Cardiac fibroblast (primary cell): ENCODE measurements at places on chromosomes 12 and 14.

DNA sequence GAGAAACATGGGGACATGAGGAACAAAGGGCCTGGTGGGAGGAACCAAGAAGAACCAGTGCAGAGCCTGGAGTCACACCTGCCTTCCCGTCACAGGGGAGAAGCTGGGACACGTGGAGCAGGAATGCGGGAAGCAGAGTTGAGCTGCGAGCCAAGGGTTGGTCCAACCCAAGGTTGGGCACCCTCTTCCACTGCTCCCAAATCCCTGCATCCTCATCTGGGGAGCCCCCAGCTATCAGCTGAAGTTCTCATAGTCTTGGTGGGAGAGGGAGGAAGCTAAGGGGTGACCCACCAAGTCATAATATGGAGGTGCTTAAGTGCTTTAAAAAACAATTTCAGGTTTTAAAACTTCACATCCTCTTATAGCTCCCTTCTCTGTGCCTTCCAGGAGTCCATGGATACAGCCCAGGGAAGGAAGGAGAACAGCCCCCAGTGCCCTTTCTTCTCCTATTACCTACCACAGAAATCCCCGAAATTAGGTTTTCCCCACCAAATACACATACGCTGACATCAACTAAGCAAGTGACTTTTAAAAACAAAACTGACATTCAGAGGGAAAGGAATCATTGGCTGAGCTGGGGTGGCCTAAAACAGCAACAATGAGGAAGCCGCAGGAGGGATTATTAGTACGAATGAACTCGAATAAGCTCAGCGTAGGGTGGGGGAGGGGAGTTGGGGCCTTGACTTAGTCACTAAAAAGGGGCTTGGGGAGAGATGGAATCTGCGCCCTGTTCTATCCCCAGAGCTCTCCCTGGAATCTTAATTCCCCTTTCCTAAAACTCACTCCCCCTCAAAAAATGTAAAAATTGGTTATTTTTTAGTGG, 4.5 kb downstream of the MYL6 start:
- DNase-seq, result peak; percentile 37

GRCh38 chr14:70077720-70078119, 111.0 kb downstream of the SLC8A3 start:
- no peak for DNase-seq

- peak; percentile 94 for DNase-seq
These were observed 53.8 kb downstream of the SSH1 start for GRCh38 chr12:108803428-108804105.

- DNase-seq, result peak; percentile 18
These were observed 24.3 kb downstream of the TSPAN9 start for GRCh38 chr12:3101309-3102024.

DNA sequence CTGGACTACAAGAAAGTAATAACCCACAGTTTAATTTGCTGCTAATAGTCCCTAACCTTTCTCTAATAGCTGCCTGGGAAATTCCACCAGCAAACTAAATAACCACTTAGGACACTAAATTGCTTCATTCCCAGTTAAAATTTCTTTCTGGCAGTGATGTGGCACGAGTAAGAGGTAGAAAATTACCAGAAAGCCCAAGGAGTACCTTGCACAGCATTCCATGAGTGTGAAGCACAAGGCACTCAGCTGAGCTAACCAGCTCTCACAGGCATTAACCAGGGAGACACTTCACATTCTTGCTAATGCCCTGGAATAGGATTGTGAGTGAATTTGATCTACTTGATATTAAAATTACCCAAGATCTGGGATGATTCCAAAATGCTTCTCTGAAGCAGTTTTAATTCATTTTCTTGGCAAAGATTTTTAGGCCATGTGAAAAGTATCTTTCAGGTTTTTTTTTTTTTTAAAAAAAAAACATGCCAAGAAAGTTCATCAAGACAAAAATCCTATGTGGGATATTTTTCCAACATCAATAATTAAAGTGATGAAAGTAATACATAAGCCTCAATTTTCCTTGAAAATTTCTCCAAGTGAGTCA, 29.5 kb downstream of the TSPAN8 start:
- peak; percentile 12 for DNase-seq

GRCh38 chr12:132803888-132804287, 24.8 kb downstream of the GOLGA3 start:
- DNase-seq, result no peak

GRCh38 chr14:96065661-96066459, 26.7 kb downstream of the C14orf132 start:
- no peak for DNase-seq

DNA sequence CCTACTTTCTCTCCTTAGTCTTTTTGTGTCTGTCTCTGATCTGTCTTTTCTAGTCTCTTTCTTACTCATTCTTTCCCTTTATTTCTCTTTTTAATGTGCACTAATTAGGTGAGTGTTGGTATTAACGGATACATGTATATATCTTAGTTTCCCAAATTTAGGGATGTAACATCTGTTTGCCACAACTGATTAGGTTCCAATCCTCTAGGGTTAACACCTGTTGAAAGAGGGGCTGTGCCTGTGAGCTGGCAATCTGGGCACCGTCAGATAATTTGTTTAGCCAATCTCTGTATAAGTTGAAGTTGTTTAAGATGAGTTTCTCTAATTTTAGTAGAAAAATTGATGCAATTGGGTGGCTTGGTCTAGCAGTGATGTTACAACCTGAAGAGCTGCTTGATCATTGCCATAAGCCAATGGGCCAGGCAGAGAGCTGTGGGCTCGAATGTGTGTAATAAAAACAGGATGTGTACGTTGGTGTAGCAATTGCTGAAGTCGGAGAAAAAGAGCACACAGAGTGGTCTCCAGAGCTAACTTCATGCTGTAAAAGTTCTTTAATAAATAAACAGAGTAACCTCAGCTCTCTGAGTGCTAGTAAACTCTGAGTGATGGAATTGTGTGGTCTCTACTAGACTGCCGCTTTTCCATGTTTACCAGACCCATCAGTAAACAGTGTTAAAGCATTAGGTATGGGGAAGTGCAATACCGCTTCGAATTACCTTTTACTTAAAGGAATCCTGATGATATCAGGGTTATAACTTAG, 18.3 kb upstream of the LYZ start:
- no peak for DNase-seq

DNA sequence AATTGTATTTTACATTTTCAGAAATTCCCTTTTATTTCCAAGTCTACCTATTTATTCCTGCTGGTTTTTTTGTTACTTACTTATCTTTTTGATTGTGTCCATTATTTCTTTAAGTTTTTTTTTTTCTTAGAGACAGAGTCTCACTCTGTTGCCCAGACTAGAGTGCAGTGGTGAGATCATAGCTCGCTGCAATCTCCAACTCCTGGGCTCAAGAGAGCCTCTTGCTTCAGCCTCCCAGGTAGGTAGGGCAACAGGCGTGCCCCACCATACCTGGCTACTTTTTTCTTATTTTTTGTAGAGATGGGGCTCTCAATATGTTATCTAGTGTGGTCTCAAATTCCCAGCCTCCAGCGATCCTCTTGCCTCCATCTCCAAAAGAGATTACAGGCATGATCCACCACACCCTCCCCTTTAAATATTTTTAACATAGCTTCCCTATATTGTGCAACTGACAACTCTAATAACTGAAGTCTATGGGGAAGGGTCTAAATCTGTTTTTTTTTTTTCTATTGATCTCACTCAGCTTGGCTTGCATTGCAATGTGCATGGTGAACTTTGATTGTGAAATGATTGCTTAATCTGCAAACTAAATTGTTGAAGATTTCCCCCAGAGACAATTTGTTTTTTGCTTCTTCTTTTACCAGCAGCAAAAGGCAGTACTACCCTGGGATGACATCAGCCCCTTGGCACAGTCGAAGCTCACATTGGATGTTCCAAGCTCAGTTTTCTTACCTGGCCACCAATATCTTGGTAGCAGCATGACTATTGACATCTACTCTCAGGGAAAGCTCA, 25.7 kb upstream of the COCH start:
- no peak for DNase-seq

- peak; percentile 49 for DNase-seq
These were observed 5.5 kb downstream of the TMEM63C start for GRCh38 chr14:77186911-77187648.

DNA sequence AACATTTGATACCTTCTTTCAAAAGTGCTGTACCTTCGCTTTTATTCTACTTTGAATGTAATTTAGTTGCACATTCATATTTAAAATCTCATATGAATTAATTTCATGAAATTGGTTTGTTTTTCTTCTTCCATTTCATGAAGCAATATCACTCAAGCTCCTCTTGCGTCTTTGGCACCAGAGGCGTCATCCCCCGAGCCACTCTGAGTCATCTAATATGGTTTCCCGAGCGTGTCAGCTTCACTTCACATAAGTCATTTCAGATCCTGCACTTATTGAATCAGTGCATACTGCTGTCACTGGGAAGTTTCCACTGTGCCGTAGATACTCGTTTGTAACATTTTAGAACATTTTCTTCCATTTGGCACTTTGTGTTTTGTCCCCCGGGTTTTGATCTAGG, 105.6 kb downstream of the SLC25A47 start:
- DNase-seq, result peak; percentile 56

GRCh38 chr14:31229638-31230572, 22.3 kb upstream of the HECTD1 start:
- DNase-seq, result peak; percentile 98

- DNase-seq, result no peak
These were observed 61.7 kb downstream of the FBXO34 start for GRCh38 chr14:55332654-55333570.

DNA sequence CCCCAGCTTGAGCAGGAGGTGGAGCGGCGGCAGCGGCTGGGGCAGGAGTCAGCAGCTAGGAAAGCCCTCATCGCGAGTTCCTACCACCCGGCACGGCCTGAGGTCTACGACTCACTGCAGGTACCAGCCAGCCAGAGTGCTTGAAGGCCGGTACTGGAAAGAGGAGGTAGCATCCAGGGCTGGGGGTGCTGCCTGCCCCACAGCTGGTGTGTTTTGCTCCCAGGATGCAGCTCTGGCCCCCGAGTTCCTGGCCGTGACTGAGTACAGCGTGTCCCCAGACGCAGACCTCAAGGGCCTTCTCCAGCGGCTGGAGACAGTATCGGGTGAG, 1.6 kb downstream of the OGFOD2 start:
- DNase-seq, result no peak

- DNase-seq, result no peak
These were observed 10.6 kb downstream of the EIF2B2 start for GRCh38 chr14:75013290-75013689.

GRCh38 chr12:114397978-114398881, 7.7 kb downstream of the TBX5 start:
- no peak for DNase-seq

- DNase-seq, result no peak
These were observed at the start of gene DCD for GRCh38 chr12:54648265-54648664. Gene DCD, minus strand, starts transcription at chr12:54648365. Its CDS starts 62 bp downstream, at chr12:54648303.

GRCh38 chr14:33271891-33272290, 333.2 kb downstream of the NPAS3 start:
- DNase-seq, result no peak

GRCh38 chr14:106308839-106309389, 782.5 kb downstream of the TMEM121 start:
- peak; percentile 9 for DNase-seq

DNA sequence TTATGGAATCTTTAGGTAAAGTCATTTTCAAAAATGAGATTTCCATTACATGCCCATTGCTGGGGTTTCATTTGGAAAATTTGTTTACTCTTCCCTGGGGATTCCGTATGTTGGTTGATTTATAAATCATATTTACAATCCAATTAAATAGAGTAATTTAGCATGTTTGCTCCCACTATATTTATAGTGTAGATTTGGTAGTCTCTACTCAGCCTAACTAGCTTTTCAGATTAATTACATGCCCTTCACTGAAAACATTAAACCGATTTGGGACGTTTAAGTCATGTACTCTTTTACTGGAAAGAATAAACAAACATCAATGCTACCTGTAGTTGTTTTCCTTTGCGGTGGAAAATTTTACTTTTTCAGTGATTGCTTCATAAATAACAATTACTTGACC, 10.4 kb downstream of the PAX9 start:
- DNase-seq, result no peak

DNA sequence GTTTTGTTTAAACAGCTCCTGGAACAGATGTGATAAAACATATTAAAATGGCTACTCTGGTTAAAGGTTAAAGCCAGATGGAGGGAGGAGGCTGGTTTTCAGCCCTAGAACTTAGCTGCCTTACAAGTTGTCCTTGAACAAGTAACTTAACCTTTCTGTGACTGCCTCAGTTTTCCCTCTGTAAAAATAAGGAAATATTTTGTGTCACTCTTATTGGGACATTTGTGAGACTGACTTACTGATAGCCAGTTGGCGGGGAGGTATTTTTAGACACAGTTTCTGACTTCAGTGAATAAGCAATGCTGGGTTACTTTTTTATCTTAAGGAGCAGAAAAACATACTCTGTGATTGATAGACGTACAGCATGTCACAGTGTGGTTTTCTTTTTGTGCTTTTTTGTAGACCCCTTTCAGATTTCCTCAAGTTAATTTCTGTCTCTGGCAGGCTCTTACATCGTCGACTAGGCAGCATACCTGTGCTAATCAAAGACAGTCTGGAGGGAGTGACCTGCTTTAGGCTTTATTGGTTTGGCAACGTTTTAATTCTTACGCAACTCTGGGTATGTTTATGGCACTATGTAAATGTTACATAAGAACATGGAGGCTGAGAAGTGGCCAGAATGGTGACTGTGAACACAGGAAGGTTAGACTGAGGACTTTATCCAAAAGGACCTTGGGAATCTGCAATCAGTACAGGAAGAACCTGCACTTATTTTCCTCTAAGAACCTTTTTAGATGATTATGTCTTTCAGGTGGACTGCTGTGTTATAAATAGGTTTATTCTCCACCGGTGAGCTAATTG, 3.3 kb downstream of the ACVR1B start:
- DNase-seq, result peak; percentile 44

DNA sequence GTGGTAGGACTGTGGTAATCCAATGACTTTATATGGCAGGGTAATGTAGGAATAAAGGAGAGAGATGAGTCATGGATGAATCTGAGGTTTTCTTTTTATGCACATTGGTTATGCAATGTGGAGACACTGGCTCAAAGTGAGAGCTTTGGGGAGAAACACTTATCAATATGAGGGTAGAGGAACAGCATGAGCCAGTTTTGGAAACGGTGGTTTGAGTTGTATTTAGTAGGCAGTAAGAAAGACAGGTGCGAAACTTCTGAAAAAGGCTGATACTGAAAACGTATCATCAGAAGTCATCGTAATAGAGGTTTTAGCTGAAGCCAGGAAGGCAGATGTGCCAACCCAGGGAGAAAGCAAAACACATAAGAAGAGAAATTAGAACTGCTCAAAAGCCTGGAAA, 854.8 kb upstream of the SEL1L start:
- DNase-seq, result no peak

DNA sequence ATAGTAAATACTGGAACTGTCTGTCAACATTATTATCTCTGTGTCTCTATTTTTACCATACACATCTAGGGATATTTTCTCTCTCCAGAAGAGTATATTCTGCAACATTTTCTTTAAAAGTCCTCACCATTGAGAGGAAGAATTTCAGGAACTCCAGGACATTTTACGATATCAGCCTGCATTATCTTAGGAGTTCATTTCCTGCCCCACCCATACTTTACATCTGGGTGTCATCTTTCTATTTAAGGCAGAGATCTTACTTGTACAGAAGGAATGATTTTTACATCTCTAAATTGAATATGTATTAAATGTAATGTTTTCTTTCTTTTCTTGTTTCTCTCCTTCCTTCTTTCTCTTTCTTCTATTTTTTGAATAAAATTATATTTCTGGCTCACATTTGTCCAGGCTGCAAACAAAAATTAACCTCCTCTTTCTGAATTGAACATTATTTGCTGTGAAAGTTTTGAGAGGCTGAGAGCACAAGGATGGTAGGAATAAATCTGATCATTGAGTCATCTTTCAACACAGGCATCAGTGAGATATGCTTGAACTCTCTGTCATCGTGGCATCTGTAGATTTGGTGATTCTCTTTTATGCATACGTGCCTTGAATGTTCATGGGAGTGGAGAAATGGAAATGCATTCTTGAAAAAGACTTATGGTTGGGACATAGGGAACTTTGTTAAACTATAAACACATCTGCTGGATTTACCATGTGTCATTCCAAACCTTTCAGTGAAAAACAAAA, 753.6 kb downstream of the SLC16A7 start:
- no peak for DNase-seq
